Hepatocyte (in vitro differentiated cells): ENCODE measurements at places on chromosomes 12 and 14. TPM values are rescaled to one million over a fixed set of nuclear protein-coding genes. Genes with fewer than 3 reads are reported as not detected.

LTB4R gene
- total RNA-seq = 4.2 and 5.1 TPM in 2 replicates

DNA sequence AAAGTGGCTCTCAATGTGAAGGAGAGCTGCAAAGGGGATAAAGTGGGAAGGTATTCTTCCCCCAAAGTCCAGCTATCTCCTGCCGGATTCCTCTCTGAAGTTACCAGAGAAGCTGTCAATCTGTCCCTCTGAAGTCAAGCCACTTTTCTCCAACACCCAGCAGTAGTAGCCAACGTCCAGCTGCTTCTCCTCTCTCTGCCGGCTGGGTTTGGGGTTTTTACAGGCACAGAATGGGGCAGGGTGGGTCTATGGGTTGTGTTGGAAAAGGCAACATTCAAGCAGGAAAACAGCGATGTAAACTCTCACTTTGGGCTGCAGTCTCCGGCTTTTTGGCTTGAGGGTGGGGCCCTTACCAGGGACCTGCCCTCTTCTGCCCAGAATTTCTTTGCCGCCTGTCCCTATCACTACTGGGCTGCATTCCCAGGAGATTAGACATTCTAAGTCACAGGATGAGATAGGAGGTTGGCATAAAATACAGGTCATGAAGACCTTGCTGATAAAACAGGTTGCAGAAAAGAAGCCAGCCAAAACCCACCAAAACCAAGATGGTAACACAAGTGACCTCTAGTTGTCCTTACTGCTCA lies 16.3 kb downstream of the CAPZA3 start:
- no peak overlapping the region for H3K4me3 ChIP-seq
- H3K27me3 ChIP-seq = no peaks in the 10 kb centered on the region
- H3K27ac ChIP-seq = no peak overlapping the region
- DNase-seq = no peak
- peaks cover 8% of the 10 kb centered on the region for H3K4me1 ChIP-seq

IL26 gene
- not detected in 2 replicates for total RNA-seq

DNA sequence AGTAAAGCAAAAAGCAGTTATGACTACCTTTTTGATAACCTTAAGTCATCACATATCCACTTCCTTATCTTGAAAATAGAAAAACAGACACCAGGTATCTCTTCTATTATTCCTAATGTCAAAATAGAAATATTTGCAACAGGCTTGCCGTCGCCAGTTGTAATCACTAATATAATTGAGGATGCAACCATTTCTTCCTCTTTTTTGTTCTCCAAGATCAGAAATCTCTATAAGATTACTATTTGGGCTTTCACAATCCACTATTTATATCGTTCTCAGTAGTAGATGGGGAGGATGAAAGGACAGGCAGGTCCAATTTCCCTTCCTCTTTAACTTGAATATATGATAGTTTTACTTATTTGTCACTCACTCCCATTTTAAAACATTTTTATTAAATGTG lies 130.2 kb upstream of the HMGA2 start:
- H3K36me3 ChIP-seq = no peaks in the 10 kb centered on the region
- no peak for DNase-seq
- no peak overlapping the region for H3K27ac ChIP-seq
- no peaks in the 10 kb centered on the region for H3K27me3 ChIP-seq

DNA sequence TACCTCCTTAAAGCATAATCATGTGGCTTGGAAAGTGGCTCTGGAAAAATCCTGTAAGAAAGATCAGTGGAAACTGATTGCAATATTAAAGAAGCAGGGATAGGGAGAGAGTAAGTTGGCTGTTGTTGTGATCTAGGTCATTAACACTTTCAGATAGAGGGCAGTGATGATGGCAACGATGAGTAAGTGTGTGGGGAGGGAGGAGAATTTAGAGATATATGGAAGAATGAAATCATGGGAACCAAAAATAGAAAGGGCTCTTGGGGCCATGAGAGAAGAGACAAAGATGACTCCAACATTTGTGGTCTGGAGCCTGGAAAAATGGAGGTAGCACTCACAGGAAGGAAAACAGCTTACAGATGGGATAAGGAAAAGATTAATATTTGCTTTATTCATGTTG lies 23.3 kb downstream of the SNRPF start:
- H3K27me3 ChIP-seq = no peaks in the 10 kb centered on the region
- peaks cover 9% of the 10 kb centered on the region for H3K4me1 ChIP-seq
- no peak for DNase-seq
- peak overlapping the region; percentile 57 for H3K27ac ChIP-seq
- no peaks in the 10 kb centered on the region for H3K36me3 ChIP-seq
- H3K4me3 ChIP-seq = no peak overlapping the region

DNA sequence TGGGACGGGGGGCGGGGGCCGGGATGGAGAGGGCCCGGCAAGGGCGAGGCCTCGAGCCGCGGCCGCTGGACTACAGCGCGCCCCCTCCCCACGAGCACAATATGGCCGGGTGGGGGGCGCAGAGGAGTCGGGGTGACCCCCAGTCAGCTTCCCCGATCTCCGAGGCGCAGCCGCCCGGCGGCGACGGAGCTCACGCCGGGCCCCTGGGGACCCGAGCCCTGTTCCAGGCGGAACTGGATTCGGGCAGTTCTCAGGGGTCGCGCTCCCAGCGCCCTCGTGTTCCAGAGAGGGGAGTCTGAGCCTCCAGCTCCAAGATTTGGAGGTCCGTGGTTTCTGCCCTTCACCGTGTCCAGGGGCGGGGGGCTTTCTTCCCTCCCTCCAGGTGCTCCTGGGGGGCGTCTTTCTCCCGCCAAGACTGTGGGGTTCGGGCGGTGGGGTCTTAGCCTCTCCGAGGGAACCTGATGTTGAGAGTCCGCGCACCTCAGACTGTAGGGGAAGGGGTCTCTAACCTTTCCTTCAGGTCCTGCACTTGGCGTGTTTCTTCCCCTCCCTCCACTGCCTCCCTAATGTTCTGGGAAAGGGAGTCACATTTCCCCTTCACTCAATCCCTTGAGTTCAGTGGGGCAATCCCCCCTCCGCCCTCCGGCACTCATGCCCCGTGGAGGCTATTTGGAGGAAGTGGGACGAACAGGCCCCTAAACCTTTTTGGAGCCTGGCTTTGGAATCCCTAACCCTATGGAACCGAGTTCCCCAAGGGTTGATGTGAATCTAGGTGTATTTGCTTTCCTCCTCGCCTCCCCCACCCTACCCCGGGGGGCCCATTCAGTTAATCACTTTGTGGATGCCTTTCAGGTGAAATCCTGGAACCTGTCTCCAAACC lies 584 bp downstream of the ACVR1B start:
- DNase-seq = no peak
- peak overlapping the region; percentile 86 for H3K27ac ChIP-seq
- H3K27me3 ChIP-seq = no peaks in the 10 kb centered on the region
- peak overlapping the region; percentile 86 for H3K4me3 ChIP-seq
- peaks cover 28% of the 10 kb centered on the region for H3K4me1 ChIP-seq
- no peaks in the 10 kb centered on the region for H3K36me3 ChIP-seq

MAP3K9 gene
- 7.5 and 9.2 TPM in 2 replicates for total RNA-seq

SYT1 gene
- total RNA-seq = 1.8 and 2.5 TPM in 2 replicates

DNA sequence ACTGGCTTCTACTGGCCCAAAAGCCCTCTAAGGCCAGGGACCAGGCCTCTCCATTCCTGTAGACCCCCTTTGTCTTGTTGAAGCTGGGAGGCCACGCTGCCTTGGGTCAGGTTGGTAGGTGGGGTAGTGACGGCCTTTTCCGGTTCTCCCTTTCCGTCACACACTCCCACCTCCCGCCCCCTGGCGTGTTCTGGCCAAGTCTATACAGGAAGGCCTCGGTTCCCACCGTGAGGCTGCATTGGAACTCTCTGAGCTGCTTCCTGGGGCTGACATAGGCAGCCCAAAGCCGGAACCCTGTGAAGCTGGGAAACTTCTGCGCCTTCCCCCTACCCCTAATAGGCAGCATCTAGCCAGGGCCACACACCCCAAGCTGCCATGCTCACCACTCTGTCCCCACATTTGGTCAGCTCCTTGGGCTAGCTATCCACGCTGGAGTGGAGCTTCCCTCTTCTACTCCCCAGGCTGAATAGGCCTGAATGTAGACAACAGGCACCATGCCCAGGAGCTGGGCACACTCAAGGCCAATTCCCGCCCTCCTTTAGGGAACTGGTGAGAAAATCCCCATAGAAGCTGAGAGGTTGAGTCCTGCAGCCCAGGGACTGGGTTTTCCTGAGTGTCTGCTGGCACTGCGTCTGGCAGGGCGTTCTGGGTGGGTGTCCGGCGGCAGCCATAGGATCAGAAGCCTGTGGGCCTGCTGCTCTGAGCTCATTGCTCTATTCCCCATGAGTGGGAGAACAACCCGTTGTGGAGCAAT lies 35.7 kb downstream of the RIN3 start:
- H3K27me3 ChIP-seq = no peaks in the 10 kb centered on the region
- no peak overlapping the region for H3K27ac ChIP-seq
- peaks cover 9% of the 10 kb centered on the region for H3K4me1 ChIP-seq
- H3K36me3 ChIP-seq = no peaks in the 10 kb centered on the region
- no peak overlapping the region for H3K4me3 ChIP-seq

DNA sequence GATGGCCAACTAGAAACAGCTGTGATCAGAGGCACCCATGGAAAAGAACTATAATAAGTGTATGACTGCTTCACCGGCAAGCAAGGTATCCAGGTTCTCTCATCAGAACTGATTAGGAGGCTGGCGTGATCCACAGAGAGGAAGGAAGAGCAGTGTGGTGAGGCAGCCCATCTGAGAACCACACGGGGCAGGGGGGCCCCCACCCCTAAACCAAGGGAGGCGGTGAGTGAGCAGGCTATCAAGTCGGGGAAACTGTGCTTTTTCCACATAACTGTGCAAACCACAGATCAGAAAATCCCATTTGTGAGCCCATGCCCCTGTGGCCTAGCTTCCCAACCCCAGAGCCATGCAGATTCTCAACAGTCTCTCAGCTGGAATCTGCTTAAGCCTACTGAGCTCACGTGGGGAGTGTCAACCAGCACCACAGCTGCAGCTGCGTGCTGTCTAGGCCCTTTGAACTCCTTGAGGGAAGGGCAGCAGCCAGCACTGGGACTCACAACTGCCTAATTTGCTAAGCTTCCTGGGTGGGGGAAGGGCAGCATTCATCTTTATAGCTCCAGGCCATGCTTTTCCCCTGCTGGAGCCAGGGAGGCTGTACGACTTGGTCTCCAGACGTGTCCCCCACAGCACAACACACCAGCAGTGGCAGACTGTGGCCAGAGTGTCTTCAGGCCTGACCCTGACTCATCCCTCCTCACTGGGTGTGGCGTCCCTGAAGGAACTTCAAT lies 444.4 kb upstream of the ATP2B1 start:
- H3K4me1 ChIP-seq = no peaks in the 10 kb centered on the region
- no peaks in the 10 kb centered on the region for H3K27me3 ChIP-seq
- no peak overlapping the region for H3K27ac ChIP-seq

- no peaks in the 10 kb centered on the region for H3K27me3 ChIP-seq
- H3K27ac ChIP-seq = no peak overlapping the region
- H3K36me3 ChIP-seq = peaks cover 4% of the 10 kb centered on the region
- no peak for DNase-seq
Observed at GRCh38 chr14:21206753-21207684, 51.2 kb upstream of the OR5AU1 start.

TMEM30B gene
- 15.8 and 18.2 TPM in 2 replicates for total RNA-seq

DNA sequence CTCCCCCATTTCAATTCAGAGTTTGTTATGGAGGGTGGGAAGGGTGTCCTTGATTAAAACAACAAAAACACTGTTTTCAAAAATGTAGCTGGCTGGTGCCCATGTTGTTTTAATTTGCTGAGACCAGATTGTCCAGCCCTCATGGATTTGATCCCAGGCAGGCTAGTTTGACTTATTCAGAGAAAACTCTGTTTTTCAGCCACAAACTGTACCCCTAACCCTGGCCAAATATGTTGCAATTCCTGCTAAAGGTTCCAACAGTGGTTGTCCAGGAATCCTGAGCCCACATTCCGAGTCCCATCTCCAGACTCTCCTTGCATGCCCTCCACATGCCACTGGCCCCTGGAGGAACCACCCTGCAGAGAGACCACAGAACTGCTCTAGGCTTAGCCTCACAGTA lies 36.0 kb downstream of the MAP1LC3B2 start:
- H3K4me3 ChIP-seq = no peak overlapping the region
- no peaks in the 10 kb centered on the region for H3K36me3 ChIP-seq
- H3K27me3 ChIP-seq = no peaks in the 10 kb centered on the region
- peaks cover 35% of the 10 kb centered on the region for H3K4me1 ChIP-seq
- no peak overlapping the region for H3K27ac ChIP-seq

TOMM20L gene
- not detected in 2 replicates for total RNA-seq

SLC7A8 gene
- 39.5 and 54.6 TPM in 2 replicates for total RNA-seq

GRCh38 chr12:61546296-61546695 lies 713.9 kb upstream of the USP15 start:
- DNase-seq = peak; percentile 28
- H3K27me3 ChIP-seq = no peaks in the 10 kb centered on the region
- H3K4me1 ChIP-seq = no peaks in the 10 kb centered on the region
- H3K36me3 ChIP-seq = no peaks in the 10 kb centered on the region
- no peak overlapping the region for H3K4me3 ChIP-seq

GRCh38 chr12:55713721-55714120 lies 2.1 kb upstream of the BLOC1S1 start:
- H3K4me3 ChIP-seq = no peak overlapping the region
- peaks cover 14% of the 10 kb centered on the region for H3K4me1 ChIP-seq
- no peak for DNase-seq
- peaks cover 23% of the 10 kb centered on the region for H3K27me3 ChIP-seq

WNT5B gene
- 16.6 and 19.9 TPM in 2 replicates for total RNA-seq

GRCh38 chr12:29756741-29757390 lies 26.9 kb downstream of the TMTC1 start:
- DNase-seq = no peak
- H3K27ac ChIP-seq = no peak overlapping the region

DNA sequence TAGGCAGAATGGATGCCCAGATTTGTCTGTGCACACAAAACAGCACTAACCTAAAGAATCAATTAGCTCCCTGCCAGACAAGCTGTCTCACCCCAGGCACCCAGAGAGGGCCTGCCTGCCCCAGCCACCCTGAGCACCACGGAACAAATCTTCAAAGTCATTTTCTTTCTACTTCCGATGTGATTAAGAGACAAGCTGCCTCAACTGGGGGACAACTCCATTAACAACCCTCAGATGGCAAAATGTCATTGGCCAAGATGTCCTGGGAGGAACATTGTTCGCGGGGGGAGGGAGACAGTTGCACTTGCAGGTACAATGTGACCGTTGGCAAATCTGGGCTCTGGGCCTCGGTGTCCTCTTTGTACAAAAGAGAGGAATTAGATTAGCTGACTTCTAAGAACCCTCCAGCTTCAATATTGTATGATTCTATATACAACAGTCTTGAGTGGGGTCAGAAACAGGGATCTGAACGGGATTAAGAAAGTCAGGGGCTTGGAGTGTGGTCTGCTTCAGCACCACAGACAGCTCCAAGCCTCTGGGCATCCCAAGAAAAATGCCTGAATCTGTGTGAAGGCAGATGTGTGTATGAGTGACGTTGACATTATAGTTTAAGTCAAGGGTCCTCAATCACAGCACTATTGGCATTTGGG lies 42.8 kb upstream of the CMKLR1 start:
- H3K27ac ChIP-seq = no peak overlapping the region
- no peaks in the 10 kb centered on the region for H3K36me3 ChIP-seq
- peak; percentile 53 for DNase-seq
- H3K4me1 ChIP-seq = no peaks in the 10 kb centered on the region

GRCh38 chr12:109302358-109302757 lies 6.7 kb downstream of the FOXN4 start:
- H3K27ac ChIP-seq = no peak overlapping the region
- peak; percentile 31 for DNase-seq
- peaks cover 30% of the 10 kb centered on the region for H3K27me3 ChIP-seq
- no peaks in the 10 kb centered on the region for H3K4me1 ChIP-seq
- H3K4me3 ChIP-seq = no peak overlapping the region
- no peaks in the 10 kb centered on the region for H3K36me3 ChIP-seq

COX8C gene
- not detected in 2 replicates for total RNA-seq
